ENCODE measurements at places on chromosomes 3 and 15.

GRCh38 chr3:8769088-8769822 is at the start of gene OXTR:
OXTR (minus strand) TSS chr3:8769613; CDS start chr3:8768187, 1,426 bp downstream.
- peak; percentile 7 for DNase-seq

- DNase-seq, result no peak
These were observed 351.0 kb upstream of the MCTP2 start for GRCh38 chr15:93880358-93880757.

DNA sequence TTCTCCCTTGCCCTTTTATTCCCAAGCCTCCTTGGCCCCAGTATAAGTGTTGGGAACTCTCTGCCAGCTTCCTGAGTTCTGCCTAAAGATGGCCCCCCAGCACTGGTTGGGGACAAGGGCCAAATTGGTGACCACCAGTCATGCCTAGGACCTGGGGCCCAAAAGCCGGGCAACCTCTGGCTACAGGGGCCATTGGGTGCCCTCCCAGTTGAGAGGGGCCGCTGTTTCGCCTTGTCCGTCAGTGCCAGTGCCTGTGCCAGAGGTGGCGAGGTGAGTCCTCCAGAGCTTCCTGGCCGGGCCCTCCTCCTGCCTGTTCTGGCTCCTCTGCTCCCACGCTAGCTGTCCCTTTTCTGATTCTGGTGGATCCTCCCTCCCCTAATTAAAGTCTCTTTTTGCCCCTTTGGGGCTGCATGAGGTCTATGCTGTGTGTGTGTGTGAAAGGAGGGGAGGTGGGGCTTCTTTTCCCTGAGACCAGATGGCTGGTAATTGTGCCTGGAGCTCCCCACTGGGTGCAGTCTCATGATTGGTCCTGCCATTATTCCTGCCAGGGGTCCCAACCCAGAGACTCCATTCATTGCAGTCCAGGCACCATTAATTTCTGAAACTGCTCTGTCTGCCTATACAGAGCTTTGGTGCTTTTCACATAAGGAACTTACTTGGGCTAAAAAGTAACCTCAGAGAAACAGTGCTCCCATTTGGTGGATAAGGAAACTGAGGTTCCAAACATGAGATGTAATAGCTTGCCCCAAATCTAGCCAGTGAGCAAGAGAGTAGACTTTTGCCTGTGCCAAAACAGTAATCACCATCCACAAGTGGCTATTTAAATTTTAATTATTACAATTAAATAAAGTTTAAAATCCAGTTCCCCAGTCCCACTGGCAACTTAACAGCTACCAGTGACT is 3.1 kb upstream of the TTLL3 start:
- no peak for DNase-seq

GRCh38 chr15:39153058-39153714 is 427.7 kb upstream of the THBS1 start:
- no peak for DNase-seq

DNA sequence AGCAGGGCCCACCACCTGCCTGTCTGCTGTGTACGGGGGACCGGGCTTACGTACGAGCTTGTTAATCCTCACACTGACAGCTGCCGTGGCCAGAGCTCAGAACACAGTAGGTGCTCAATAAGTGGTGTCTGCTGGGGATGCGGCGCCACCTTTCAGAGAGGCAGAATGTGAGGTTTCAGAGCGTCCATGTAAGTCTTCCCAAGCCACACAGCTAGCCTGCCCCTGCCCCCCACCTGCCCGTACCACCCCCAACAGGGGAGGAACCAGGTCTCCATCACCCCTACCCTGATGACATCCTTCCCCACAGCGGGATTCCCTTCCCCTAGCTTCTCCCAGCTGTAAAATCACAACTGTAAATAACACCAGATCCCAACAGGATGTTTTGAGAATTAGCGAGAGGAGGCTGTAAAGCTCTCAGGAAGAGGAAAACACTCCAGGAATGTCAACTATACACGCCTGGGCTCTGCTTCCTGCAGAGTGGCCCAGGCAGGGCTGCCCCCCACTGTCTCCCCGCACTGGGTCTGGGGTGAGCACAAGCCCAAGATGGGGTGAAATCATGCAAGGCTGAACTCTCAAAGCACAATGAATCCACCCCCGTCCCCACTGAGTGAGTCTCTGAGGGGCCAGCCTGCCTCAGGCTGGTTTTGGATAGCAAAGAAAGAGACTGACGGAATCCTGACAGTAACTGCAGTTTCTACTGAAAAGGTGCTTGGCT is 250.1 kb upstream of the LYSMD4 start:
- no peak for DNase-seq

- DNase-seq, result no peak
These were observed 1355.9 kb downstream of the SI start for GRCh38 chr3:163722405-163722804.

GRCh38 chr15:51775967-51776816 is 24.8 kb downstream of the TMOD2 start:
- peak; percentile 25 for DNase-seq

DNA sequence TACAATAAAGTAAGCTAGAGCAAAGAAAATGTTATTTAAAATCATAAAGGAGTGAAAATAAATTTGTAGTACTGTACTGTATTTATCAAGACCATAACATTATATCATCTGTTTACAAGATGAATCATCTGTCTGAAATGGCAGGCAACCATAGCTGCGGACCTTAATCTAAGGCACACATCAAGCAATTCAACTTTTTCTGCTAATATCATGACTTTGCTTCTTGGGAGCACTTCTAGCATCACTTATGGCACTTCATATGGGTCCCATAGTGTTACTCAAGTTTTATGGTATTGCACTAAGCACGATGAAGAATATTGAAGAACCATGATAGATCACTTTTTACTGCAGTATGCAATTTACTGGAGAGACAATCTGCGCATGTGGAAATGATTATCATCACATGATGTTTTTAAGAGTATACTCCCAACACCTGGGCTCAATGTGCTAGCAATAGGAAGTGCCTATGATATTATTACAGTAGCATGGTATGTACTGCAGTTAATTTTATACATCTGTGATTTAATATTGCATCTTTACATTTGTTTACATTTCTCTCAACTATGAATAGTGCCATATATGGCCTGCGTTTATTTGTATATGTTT is 137.7 kb upstream of the NECTIN3 start:
- no peak for DNase-seq

GRCh38 chr3:33001889-33002288 is 50.4 kb downstream of the CCR4 start:
- DNase-seq, result no peak

DNA sequence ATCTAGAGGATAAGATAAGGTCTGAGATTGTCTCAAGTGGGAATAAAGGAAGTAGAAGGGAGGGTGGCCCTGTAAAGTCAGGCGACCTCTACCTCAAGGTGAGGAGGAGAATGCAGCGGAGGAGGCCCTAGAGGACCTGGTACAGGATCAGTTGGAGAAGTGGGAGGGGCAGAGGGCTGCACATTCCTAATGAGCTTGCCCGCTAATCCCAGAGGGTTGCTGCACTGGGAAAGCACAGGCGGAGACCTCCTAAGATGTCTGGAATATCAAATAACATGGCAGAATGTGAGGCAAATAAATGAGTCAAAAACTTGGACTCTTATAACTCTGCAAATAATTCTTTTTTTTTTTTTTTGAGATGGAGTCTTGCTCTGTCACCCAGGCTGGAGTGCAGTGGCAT is 30.2 kb upstream of the VPS8 start:
- DNase-seq, result no peak

DNA sequence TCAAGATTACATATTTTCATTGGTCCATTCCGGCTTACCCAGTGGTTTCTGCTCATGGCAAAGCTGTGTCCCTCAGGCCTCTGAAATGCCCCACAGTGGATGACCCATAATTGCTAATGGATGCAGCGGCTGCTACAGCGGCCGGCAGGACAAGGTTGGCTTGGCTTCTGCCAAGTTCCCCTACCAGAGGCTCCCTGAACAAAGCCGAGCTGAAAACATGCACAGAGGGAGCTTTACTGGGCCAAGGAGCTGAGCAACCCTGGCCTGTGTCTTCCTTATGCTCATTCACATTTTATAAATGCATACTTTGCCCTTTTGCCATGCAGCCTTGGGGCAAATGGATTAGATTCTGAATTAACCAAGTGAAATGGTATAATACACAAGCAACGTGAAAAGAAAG is 150.5 kb downstream of the NTRK3 start:
- DNase-seq, result no peak

DNA sequence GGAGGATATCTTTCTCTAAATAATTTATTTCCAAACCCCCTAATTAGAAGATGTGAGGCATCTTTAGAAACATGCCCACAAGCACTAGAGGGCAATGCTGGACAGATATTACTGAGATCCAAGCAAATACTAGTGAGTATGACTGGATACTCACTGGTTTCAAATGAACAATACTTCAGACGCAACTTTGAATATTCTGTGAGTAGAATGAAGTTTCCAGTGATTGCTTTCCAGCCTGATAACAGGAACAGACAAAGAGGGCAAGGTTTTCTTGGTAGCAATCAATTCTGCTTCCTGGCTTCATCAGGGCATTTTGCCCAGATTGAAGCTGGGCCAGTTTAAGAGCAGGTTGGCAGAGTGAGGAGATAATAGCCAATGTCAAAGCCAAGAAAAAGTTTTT is 442.6 kb upstream of the PDZRN3 start:
- DNase-seq, result no peak

- no peak for DNase-seq
These were observed 698.7 kb downstream of the FHIT start for GRCh38 chr3:60552581-60552980.
